ENCODE measurements at places on chromosomes 12 and 14.
A peak's percentile ranks its signal among the peaks of the same experiment; 100 is the strongest.

DNA sequence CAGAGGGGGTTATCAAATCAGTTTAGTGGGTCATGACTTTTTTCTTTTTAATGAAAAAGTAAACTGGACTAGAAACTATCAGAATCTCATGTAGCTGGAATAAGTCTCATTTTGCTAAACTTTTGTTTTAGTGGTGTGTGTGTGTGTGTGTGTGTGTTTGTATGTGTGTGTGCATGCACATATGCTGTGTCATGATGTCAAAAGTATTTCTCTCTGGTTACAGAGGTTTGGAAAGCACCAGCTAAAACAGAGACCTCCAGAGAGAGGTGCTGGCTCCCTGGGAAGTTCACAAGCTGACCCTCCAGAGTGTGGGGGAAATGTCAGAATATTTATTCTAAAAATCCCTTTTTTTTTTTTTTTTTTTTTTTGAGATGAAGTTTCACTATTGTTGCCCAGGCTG lies 114.7 kb downstream of the LGMN start:
- DNase-seq: no peak

DNA sequence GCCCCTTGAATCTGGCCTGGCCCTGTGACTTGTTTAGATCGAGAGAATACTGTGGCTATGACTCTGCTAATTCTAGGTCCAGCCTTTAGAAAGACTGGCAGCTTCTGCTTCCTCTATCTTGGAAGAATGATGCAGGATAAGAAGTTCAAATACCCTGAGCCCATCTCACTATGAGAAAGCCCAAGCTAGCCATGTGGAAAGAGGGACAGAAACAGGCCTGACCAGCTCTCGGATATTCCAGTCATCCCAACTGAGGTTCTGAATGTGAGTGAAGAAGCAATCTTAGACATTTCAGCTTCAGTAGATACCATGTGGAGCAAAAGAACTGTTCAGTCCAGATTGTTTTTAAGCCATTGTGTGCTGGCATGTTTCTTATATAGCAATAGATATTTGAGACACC lies 17.3 kb upstream of the KRR1 start:
- no peak for DNase-seq

- no peak for DNase-seq
Measured at GRCh38 chr12:89213139-89213538, 139.2 kb downstream of the DUSP6 start.

GRCh38 chr12:45327823-45328383 lies 112.0 kb downstream of the ANO6 start:
- no peak for DNase-seq

- DNase-seq: no peak
Measured at GRCh38 chr12:13937735-13938134, 43.7 kb downstream of the GRIN2B start.

- peak; percentile 88 for DNase-seq
Measured at GRCh38 chr12:76031414-76032042, at the start of gene PHLDA1. PHLDA1 (minus strand) TSS chr12:76031776.

All from PC-9 (cell line).